ENCODE measurements at places on chromosomes 1 and 21.
A peak's percentile ranks its signal among the peaks of the same experiment; 100 is the strongest.

DNA sequence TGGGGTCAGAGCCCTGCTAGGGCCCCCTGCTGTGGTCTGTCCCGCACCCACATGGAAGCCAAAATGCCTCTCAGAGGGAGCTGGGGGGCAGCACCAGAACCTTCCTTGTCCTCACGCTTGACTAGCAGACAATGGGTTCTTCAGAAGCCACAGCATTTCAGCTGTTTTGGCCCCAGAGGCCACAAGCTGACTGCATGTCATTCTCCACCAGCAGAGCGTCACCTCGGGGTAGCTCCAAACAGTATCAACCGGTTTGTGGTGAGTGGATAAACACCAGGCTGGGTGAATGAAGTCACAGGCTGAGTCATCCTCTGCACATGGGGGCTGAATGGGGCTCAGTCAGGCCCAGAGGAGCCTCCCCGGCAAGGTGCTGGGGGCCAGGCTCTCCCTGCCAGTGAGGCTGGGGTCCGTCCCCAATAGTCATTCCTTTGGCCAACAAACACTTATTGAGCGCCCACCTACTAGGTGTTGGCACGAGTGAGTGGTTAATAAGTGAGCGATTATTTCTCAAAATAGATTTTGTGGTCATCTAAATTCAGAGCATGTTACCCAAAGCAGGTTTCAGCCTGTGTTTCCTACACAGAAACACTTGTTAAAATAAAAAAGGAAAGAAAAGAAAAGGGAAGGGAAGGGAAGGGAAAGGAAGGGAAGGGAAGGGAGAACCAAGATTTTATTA is 9.1 kb downstream of the OLIG1 start:
- peak; percentile 5 for DNase-seq

GRCh38 chr1:8402109-8402710 is 84.3 kb downstream of the SLC45A1 start:
- no peak for DNase-seq

DNA sequence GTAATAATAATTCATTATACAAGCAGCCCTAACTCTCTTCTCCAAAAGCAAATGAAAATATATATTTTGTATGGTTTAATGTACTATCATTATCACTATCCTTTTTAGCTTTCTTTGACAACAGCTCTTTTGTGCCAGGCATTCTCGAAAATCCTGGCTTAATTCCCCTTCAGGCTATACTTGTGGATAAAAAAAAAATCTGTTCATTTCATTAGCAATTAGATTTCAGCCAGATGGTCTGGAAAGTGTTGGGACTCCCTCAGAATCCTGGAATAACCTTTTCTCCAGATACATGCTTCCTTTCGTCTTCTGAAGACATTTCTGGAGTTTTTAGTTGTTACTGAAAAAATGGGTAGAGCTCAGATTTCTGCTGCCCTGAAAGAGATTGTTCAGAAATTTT is 83.4 kb upstream of the PLPPR4 start:
- no peak for DNase-seq

- DNase-seq: peak; percentile 71
Observed at GRCh38 chr1:26094076-26094669, 17.5 kb upstream of the PDIK1L start.

- no peak for DNase-seq
Observed at GRCh38 chr21:30769724-30770431, 14.7 kb upstream of the KRTAP21-1 start.

Measured in retinal pigment epithelial cell (primary cell).